ENCODE measurements at places on chromosomes 1 and 21.
A peak's percentile ranks its signal among the peaks of the same experiment; 100 is the strongest.

- no peak for DNase-seq
Observed at GRCh38 chr1:206628916-206629315, 6.4 kb upstream of the DYRK3 start.

DNA sequence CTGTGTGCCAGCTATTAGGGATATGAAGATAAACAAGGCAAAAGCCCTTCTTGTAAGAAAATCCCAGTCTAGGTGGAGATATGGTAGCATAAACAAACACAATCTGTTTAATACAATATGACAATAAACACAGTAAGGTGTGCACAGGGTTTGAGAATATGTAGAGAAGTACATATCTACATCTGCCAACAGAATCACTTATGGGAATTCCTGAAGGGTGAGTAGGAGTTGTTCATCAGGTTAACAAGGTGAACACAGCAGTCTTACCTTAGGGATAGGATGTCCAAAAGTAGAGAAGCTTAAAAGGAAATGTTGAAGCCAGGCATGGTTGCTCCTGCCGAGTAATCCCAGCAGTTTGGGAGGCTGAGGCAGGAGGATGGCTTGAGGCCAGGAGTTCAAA is 57.7 kb upstream of the LRRC7 start:
- no peak for DNase-seq

GRCh38 chr21:16279731-16280581 is 550.2 kb downstream of the USP25 start:
- DNase-seq = no peak

DNA sequence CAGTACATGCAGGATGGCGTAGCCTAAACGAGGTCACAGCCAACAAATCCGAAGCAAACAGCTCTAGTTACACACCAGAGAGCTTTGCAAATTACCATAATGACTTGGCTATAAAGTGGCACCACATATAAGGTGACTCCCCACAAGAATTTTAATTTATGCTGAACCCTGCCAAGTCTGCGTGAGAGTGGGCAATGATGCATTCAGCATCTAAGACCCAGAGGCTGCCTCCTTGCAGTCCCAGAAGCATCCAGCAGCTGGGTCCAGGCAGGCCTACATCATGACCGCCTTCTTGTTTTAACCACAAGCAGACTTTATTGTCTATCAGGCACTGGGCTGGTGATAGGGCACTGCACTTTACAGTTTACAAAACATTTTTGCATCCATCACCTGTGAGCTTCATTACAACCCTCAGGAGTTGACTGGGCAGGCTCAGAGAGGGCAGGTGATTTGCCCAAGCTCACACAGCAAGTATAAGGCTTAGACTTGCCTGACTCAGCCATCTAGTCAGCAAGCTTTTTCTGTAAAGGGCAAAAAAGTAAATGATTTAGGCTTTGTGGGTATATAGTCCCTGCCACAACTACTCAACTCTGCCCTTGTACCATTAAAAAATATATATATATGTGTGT is 134.6 kb downstream of the GLIS1 start:
- peak; percentile 14 for DNase-seq

DNA sequence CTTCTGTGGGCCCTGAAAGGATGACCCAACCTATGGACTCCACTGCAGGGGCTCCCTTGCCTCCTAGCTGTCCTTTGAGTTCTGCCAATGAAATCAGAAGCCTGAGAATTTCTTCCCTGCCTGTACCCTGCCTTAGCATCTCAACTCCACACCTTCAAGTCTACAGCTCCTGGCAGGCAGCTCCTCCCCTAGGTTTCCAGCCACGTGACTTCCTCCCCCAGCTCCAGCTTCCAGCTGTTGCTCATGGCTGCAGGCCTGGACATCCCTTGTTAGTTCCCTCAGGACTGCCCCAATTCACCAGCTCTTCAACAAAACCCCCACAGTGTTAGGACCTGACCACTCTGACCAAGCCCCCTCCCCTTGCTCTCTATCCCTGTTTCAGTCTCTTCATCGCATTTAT is 2.4 kb downstream of the RCAN1 start:
- no peak for DNase-seq

All from NCI-H1105 treated with DMSO at 0.1 percent for 48 hours (cell line).